GM13977 (cell line): ENCODE measurements at places on chromosomes 4 and X.

DNA sequence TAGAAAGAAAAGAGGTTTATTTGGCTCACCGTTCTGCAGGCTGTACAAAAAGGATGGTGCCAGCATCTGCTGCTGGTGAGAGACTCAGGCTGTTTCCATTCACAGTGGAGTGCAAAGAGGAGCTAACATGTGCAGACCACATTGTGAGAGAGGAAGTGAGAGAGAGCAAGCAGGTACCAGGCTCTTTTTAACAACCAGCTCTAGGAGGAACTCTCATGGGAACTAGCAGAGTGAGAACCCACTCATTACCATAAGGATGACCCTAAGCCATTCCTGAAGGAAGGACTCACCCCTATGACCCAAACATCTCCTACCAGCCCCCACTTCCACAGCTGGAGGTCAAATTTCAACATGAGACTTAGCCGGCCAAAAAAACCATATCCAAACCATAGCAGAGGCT is 158.6 kb upstream of the ADGRL3 start:
- no peak for DNase-seq

DNA sequence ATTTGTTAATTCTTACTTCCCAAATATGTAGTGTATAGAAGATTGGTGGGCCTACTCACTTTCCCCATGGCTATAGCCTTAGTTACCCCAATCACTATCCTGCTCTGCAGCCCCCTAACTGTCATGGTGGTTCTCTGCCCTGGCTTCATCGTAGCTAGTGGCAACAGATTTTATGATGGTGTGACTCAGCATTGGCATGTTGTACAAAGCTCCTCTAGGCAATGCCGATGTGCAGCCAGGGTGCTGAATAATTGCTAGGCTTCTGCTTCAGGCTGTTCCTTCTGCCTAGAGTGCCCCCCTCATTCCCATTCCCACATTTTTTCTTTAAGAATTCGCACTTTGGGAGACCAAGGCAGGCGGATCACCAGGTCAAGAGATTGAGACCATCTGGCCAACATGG is 35.2 kb downstream of the AFF2 start:
- DNase-seq: no peak

DNA sequence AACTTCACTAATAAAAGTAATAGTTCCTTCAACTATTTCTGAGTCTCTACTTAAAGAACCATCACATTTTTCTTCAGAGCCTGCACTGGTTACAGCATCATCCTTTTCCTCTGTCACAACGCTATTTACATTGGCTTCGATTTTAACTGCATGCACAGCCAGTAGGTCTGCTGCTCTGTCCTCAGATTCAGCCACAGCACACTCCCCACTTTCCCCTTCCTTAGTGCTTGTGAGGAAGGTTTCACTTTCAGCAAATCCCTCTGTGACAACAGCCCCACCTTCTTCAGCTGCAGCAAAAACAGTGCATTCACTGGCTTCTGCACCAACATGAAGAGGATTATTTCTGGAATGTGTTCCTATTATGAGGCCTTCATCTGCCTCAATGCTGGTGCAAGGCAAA is 25.7 kb downstream of the BOD1L1 start:
- DNase-seq: no peak

DNA sequence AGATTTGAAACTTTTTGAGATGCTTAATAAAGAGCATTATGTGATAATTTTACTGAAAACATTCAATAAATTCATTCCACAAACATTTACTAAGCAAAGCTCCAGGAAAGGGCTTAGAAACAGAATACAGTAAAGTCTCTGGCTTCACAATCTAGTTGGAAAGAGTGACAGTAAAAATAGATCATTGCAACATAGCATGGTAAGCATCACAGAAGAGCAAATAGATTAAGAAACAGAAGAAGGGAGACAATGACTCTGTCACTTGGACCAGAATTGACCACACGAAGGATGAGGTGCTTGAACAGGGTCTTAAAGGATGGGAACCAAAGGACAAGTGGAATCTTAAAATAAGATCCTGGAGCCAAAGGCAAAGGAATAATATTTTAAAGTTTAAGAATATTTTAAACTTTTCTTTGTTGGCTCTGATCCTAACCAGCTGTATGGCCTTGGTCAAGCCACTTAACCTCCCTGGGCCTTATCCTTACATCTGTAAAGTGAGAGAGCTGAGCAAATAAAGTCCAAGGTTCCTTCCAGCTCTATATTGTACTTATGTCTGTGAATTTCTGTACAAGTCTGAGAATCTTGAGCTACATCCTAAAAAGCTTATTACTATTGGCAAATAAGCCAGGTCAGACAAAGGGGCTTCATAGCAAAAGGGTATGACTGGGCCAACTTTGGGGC is 33.9 kb downstream of the SEC24D start:
- no peak for DNase-seq

GRCh38 chrX:40152741-40153344 is 55.1 kb upstream of the BCOR start:
- DNase-seq: no peak

- DNase-seq: no peak
These were observed 463.1 kb downstream of the PCDH7 start for GRCh38 chr4:31183256-31183655.

GRCh38 chrX:100880368-100880767 is 6.2 kb upstream of the NOX1 start:
- DNase-seq: no peak

GRCh38 chrX:136251041-136251991 is at the start of gene MAP7D3:
Gene MAP7D3, minus strand, starts transcription at chrX:136251400. Its CDS starts 42 bp downstream, at chrX:136251358.
- peak; percentile 88 for DNase-seq
